CD4-positive, alpha-beta T cell (primary cell): ENCODE measurements at places on chromosomes 2 and 18. TPM values are rescaled to one million over a fixed set of nuclear protein-coding genes. Genes with fewer than 3 reads are reported as not detected.

EMILIN2 gene
- total RNA-seq: 3.3 TPM

DNA sequence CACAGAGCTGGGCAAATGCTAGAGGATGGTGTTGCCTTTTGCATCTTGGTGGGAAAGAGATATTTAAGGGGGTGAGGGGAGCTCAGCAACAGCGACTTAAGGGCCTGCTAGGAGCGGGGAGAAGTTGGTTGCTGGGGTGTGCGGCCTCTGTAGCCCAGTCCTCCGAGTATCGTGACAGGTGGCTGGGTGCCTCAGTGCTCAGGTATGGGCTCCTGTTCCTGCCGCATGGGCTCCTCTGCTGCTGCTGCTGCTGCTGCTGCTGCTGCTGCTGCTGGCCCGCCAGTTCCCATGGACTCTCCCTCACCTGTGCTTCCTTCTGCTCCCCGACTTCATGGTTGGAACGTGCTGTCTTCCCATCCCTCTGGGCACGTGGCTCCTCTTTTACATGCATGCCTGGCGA is 22.0 kb downstream of the AGAP1 start:
- no peak overlapping the region for H3K4me3 ChIP-seq
- no peak for DNase-seq

GRCh38 chr2:235055891-235056516 is 104.2 kb downstream of the SH3BP4 start:
- no peaks in the 10 kb centered on the region for H3K36me3 ChIP-seq
- no peak for DNase-seq
- no peak overlapping the region for H3K4me3 ChIP-seq
- H3K4me1 ChIP-seq: peaks cover 3% of the 10 kb centered on the region
- no peaks in the 10 kb centered on the region for H3K27me3 ChIP-seq

DNA sequence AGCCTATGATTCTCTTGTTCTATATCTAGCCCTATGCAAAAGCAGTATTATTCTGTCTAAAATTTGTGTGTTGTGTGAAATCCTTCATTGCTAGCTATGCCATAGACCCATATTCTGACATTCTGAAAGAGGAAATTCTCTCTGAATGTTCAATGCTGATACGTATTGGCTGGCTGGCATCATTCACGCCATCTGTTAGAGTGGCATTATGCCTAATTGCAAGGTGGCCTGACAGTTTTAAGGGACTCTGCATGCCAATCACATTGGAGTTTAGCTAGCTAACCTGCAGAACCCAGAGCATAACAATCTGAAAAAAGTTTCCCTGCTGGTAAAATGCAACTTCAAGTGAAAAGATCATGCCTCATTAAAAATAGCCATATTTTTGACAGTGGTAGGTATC is 316.0 kb downstream of the SOX11 start:
- DNase-seq: no peak
- H3K4me1 ChIP-seq: no peaks in the 10 kb centered on the region
- H3K27me3 ChIP-seq: no peaks in the 10 kb centered on the region
- no peak overlapping the region for H3K4me3 ChIP-seq
- H3K36me3 ChIP-seq: no peaks in the 10 kb centered on the region

AMER3 gene
- not detected for total RNA-seq

DNA sequence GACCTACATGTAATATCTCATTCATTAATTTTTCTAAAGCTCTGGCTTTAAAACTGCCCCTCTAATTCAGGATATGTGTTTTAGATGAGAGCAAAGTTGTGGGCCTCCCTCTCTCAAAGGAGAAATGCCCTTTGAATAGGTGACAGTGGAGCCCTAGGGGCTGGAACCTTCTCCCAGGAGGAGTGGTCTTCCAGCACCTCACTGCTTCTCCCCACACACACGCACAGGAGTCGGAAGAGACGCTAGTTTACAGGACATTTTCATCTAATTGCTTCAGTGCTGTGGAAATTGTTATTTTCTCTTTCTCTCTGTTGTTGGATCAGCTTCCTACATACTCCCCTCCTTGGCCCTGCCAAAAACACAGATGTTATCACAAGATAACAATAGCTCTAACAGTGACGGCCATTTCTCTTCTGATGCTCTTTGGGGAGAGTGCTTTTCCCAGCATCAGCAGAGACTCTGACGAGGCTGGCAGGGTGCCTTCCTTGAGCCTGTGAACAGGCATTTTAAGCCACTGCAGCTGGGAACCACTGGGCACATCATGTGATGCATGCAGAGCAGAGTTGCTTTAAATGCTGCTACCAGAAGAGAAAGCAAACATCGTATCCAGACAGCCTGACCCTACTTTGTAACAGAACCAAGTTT is 209.4 kb upstream of the SP5 start:
- no peaks in the 10 kb centered on the region for H3K36me3 ChIP-seq
- no peak overlapping the region for H3K4me3 ChIP-seq
- H3K4me1 ChIP-seq: peaks cover 18% of the 10 kb centered on the region
- no peak for DNase-seq

DNA sequence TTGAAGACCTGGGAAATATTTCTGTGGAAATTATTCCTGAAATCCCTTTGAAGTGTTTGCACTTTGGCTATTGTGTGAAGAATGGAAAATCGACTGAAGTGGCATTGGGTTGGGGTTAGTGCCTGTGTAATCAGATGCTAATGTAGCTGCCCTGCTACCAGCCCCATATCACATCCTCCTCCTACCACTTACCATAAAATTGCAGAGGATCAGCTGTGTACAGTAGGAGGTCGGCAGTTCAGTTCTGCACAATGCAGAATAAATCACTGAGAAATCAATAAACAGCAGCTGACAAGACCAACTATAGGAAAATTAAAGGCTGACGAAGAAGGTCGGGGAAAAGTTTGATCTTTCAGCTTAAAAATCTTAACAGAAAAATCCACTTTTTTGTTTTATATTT is 440.9 kb downstream of the PTPRM start:
- DNase-seq: no peak
- no peak overlapping the region for H3K27ac ChIP-seq
- no peaks in the 10 kb centered on the region for H3K27me3 ChIP-seq
- no peak overlapping the region for H3K4me3 ChIP-seq

DNA sequence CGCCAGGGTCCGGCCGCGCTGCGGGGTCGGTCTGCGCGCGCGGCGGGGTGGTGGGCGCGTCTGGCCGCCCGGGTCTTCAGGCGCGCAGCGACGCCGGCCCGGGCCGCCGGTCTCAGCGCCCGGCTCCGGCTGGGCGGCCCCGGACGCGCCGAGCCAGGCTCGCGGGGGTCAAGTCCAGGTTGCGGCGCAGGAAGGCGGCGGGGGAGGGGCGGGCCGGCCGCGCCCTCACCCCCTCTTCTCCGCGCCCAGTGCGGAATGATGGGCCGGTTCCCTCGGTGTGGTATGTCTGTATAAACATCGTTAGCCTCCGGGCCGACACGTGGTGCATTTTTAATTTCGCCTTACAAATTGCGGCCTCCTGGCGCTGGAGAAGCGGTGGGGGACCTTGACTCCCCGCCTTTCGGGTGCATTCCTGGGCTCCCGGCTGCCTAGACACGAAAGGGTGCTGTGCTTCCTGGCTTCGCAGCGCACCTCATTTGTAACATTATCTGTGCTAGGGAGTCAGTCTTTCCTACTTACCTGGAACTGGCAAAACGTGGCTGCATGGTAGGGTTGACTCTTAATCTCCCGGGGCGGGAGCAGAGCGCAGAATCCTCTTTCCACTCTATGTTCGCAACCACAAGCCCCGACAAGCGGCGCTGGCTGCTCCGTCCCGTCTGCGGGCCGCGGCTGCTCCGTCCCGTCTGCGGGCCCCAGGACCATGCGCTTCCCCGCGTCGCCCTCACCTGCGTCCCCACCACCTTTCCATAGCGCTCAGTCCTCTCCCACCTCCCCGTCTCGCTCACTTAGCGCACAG is 69.0 kb downstream of the CTAGE1 start:
- H3K4me1 ChIP-seq: peaks cover 18% of the 10 kb centered on the region
- no peaks in the 10 kb centered on the region for H3K36me3 ChIP-seq
- H3K27me3 ChIP-seq: peaks cover 34% of the 10 kb centered on the region
- no peak for DNase-seq
- no peak overlapping the region for H3K27ac ChIP-seq
- peak overlapping the region; percentile 60 for H3K4me3 ChIP-seq

DOK6 gene
- not detected for total RNA-seq

ITPRIPL1 gene
- total RNA-seq: 5.1 TPM
